CD4-positive, alpha-beta T cell treated with Interleukin-17A for 1 hour (primary cell): ENCODE measurements at places on chromosomes 7 and 10.
A peak's percentile ranks its signal among the peaks of the same experiment; 100 is the strongest.

DNA sequence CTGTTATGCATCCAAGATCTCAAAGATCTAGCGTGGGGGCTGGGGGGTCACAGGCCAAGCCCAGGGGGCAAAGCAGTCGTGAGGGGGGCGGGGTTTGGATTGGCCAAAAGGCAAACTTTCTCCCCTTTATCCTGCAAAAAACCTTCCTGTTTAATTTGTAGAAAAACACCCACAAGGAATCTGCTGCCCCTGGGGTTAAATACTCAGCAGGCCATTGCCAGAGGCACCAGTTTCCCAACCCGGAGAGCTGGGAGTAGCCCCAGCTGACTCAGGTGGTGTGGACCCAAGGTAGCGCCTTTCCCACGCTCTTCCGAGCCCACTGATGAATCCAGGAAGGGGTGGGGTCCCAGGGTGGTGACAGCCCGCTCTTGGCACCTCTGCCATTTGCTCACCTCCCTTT, 21.4 kb downstream of the KCP start:
- no peak for DNase-seq

- DNase-seq = no peak
These were observed 254.7 kb downstream of the KLF6 start for GRCh38 chr10:3530346-3530745.

GRCh38 chr10:133027482-133027881, 60.2 kb upstream of the ADGRA1 start:
- DNase-seq = no peak

DNA sequence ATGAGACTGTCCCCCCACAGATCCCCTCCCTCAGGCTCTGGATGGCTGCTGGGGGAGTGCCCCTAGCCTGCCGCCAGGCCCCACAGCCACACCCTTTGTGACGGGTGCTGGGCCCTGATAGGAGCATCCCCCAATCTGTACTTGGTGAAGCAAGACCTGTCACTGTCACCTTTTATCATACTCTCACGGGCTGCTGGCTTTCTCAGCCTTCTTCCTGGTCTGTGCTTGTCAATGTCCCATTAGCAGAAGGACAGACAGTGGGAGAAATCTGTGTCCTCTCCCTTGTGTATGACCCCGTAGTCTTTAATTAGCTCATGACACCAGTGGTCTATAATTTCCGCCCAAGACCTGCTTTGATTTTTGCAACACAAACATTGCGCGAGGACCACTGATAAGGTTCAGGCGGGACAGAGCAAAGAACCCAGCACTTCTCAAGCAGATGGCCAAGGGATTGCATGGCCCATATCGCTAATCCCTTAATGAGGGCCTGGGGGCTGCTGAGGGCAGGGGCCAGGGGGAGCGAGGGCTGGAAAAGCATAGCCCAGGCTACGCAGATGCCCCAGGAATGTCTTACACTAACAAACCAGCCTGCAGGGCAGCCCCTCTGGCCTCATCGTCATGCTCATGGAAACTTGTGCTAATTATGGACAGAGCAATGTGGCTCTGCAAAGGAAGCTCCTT, 127.8 kb downstream of the PTPN20 start:
- no peak for DNase-seq

GRCh38 chr7:53768186-53768585, 732.8 kb downstream of the POM121L12 start:
- no peak for DNase-seq

DNA sequence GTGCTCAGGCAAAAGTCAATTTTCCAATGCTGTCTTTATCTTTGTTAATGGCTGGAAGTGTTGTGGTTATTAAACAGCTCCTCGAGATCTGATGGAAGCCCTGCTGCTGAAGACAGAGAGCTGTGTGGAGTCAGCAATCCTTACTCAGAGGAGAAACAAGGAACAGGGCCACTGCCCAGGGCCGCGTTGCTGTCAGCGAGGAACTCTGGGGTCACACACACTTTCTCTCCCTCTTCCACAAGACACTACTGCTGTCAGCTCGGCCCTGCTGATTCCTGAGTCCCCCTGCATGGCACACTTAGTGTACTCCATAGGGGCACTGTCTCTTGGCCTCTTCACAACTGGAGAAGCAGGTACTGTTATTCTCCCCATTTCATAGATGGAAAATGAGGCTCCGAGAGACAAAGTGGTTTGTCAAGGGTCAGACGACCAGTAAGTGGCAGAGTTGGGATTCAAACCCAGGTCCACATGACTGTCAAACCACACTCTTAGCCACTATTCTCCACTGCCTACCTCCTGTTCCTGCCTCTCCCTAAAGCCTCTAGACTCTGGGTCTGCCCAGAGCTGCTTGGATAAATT, 29.3 kb upstream of the PDCD4 start:
- DNase-seq = no peak

DNA sequence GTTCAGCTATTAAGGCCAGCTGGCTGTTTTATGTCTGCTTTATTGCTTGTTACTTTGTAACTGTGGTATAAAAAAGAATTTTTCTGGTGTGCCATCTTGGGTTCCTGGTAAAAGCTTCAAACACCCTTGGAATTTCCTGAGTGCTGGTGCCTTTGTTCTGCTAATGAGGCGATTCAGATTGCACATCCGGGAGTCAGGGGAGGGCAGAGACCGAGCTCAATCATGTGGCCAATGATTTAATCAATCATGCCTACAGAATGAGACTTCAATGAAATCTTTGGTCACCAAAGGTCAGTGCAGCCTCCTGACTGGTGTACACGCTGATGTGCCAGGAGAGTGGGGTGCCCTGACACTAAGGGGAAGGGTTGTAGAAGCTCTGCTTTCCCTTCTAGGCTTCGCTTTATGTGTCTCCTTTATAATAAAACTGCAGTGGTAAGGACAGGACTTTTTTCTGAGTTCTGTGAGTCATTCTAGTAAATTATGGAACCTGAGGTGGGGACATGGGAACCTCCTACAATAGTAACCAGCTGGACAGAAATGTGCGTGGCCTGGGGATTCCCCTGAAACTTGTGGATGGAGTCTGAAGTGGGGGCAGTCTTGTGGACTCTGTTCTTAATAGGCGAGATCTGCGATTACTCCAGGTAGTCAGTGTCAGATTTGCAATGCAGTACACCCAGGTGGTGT, 69.4 kb upstream of the OGDHL start:
- DNase-seq = no peak

DNA sequence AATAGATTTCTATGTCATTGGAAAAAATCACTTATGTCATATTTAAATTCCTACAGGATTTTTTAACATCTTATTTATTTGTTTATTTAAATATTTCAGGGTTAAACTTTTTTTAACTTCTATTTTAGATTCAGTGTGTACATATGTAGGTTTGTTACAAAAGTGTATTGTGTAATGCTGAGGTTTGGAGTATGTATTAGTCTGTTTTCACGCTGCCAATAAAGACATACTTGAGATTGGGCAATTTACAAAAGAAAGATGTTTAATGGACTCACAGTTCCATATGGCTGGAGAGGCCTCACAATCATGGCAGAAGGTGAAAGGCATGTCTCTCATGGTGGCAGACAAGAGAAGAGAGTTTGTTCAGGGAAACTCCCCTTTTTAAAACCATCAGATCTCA, 65.4 kb downstream of the MGAM2 start:
- DNase-seq = no peak

- peak; percentile 58 for DNase-seq
These were observed 6.1 kb downstream of the NYAP1 start for GRCh38 chr7:100489824-100490223.

DNA sequence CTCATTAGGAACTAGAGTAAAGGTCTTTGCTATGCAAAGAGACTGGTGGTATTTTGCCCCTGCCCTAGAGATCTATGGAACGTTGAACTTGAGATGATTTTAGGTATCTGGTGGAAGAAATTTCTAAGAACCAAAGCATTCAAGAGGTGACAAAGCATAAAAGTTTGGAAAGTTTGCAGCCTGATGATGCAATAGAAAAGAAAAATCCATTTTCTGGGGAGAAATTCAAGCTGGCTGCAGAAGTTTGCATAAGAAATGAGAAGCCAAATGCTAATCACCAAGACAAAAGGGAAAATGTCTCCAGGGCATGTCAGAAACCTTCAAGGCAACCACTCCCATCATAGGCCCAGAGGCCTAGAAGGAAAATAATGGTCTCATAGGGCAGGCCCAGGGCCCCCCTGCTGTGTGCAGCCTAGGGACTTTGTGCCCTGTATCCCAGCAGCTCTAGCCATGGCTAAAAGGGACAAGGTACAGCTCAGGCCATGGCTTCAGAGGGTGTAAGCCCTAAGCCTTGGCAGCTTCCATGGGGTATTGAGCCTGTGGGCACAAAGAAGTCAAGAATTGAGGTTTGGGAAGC, 16.5 kb downstream of the TFPI2 start:
- DNase-seq = no peak

DNA sequence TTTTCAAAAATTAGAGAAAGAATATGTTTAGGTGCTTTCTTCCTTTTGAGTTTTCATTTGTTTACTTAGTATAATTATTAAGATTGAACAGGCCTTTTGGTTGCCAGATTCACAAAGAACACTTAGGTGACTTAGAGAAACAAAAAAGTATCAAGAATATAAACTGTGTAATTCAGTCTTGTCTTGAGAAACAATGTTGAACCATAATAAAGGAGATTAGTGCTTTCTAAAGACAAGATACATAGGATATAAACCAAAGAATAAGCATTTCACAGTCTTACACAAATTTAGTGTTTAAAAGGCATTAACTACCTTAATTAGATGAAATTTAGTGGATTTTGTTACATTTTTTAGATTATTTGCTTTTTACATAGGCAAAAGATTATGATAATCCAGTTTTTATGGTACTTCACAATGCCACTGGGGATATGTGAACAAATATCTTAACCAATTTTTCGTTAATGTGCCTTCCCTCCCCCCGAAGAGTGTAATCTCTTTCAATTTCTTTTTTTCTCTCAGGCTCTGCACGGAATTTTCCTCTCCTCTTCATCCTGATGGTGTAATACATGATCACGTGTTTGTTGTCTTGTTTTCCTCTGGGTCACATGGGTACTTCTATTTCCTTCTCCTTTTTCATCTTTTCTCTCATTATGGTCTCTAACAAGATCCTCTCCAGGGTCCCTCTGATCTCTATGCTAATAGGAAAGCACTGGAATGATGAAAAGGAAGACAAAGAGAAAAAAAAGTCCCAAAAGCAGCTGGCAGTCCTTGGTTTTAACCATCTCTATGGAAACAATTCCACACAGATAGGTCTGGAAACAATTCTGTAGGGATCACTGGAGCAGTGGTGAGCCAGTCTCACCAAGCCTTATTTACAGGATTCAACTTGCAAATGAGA, 3.7 kb upstream of the HNRNPH3 start:
- no peak for DNase-seq

DNA sequence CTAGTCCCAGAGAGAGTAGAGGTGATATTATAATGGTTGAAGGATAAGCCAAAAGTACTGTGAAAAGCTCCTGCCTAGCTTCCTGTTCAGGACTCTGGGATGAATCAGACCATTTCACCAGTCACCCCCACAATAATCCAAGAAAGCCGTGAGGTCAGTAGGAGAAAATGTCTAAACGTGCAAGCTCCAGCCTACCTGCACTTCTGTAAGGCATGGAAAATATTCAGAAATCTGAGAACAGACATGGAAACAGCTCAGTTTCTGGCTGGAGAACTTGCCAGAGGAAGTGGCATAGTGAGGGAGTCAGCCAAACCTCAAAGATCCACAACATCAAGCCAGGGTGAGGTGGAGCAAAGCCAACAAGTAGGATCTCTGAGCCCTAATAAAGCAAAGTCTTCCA, 58.2 kb downstream of the ELAPOR2 start:
- no peak for DNase-seq

GRCh38 chr7:116525913-116526861, 1.4 kb downstream of the CAV1 start:
- DNase-seq = peak; percentile 66

GRCh38 chr7:129789652-129790051, 163.1 kb downstream of the UBE2H start:
- no peak for DNase-seq

- DNase-seq = no peak
These were observed 137.9 kb downstream of the GLI3 start for GRCh38 chr7:42099066-42099465.

DNA sequence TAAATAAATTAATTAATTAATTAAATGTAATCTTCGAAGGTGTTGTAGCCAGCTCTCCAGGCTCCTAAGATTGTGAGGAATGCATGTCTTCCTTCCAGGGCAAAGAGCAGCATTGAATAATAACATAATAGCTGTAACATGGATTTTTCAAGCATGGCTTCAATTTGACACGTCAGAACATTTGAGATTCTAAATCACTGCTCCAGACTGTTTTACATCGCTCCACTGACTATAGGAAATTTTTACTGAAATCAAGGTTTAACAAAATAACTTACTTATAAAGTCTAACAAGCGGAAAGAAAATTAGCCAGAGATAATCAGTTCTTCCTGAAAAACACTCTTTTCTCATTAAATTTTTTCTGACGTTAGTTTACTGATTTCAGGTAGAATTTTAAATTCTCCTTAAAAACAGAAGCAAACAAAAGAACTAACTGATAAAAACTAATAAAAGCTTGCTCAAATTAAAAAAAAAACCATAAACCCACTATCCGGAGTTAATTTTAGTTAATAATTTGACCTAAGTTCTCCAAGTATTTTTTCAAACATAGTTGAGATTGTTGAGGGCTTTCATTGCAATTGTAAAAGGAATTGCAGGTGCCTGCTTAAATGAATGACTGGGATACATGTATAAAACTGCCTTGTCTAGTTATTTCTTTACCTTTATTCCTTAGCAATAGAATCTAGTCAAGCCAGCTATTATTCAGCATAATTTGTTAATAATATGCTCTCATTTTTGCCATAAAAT, 51.2 kb upstream of the SGCE start:
- no peak for DNase-seq
